D341Med (cell line): ENCODE measurements at places on chromosomes 2 and 18.

GRCh38 chr2:214676421-214677089 lies 132.9 kb downstream of the BARD1 start:
- DNase-seq: no peak

- DNase-seq: peak; percentile 73
These were observed 86.7 kb downstream of the C18orf54 start for GRCh38 chr18:54444319-54444914.

DNA sequence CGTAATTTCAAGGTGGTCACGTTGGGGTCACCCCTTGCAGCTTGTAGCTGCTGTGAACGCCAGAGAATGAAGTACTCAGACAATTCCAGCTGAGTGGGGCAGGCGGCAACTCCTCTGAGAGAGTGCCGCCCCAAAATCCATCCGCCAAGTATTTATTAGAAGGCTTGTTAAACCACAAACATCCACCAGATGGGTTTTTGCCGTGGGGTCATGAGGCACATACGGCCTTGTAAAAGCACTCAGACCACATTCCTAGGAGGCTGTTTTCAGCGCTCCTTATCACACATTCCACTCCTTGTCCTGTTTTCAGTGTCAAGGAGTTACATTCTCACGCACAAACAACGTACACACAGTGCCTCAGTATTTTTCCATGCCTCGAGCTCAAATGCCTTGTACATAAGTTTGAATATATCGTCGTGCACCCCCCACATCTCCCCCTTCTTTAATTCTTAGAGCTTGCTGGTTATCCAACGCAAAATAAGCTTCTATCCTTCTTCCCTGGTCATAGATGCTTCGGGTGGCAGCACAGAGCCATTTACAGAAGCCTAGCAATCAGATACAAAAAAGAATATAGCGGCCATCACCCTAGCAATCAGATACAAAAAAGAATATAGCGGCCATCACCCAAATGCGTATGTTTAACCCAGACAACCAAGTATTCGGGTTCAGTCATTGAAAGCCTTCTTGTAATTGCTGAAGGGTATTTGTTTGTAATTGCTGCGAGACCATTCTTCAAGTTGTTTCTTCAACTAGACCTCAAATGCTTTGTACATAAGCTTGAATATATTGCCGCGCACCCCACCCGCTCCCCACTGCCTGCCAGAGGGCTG lies 7.3 kb downstream of the ALPP start:
- no peak for DNase-seq

GRCh38 chr18:44682871-44683221 lies 2.2 kb downstream of the SETBP1 start:
- no peak for DNase-seq

DNA sequence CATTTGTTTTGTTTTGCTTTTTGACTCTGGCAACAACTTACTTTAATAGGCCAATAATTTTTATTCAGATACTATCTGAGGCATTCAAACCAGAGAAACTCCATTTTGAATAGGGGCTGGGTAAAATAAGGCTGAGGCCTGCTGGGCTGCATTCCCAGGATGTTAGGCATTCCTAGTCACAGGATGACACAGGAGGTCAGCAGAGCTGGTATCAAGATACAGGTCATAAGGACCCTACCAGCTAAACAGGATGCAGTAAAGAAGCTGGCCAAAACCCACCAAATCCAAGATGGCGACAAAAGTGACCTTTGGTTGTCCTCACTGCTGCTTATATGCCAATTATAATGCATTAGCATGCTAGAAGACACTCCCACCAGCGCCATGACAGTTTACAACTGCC lies 102.2 kb upstream of the XPO1 start:
- DNase-seq: no peak

- DNase-seq: no peak
These were observed 188.0 kb upstream of the PKDCC start for GRCh38 chr2:41859615-41860514.
